MCF 10A (cell line): ENCODE measurements at places on chromosomes 6 and 20.

DNA sequence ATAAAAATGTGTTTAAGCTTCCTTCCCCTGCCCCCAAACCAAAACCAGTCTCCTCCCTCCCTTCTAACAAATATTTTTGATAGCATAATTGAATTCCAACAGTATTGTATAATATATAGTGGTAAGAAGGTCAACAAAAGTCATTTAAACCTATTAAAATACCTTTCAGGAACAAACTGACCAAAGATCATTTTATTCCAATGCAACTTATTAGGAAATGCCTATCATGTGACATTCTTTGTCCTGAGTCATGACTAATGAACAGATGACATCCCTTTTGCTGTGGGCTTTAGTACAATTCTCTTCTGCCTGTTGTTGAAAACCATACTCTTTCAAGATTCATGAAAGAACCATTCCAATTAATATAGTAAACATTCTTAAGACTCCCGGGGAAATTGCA lies 51.5 kb upstream of the TRAF3IP2 start:
- peak; percentile 27 for DNase-seq

DNA sequence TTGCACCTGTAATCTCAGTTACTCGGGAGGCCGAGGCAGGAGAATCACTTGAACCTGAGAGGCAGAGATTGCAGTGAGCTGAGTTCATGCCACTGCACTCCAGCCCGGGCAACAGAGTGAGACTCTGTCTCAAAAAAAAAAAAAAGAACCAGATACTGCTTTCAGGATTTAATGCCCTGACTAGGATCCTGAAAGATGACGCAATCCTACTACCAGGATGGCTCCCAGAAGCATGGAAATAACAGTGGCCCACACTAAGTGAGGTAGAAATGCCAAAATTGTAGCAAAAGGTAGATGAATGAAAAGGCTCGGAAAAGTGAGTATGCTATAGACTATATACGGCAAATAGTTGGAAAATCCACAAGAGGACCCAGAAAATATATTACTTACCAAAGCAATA lies 23.8 kb upstream of the KHDC1 start:
- no peak for DNase-seq

DNA sequence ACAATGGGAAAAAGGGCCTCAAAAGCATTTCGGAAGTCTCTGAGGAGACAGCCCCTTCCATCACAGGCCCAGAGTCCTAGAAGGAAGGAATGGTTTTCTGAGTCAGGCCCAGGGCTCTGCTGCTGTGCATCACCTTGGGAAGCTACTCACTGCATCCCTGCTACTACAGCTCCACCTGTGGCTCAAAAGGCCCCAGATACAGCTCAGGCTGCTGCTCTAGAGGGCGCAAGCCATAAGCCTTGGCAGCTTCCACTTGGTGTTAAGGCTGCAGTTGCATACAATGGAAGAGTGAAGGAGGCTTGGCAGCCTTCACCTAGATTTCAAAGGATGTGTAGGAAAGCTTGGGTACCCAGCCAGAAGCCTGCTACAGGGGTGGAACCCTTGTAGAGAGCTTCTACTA lies 54.8 kb downstream of the MEI4 start:
- no peak for DNase-seq

- no peak for DNase-seq
These were observed 183.2 kb downstream of the SIM1 start for GRCh38 chr6:100281471-100281901.

GRCh38 chr20:43981540-43981939 lies 66.9 kb downstream of the TOX2 start:
- no peak for DNase-seq

GRCh38 chr6:21829126-21829525 lies 235.6 kb downstream of the SOX4 start:
- no peak for DNase-seq
